ENCODE measurements at places on chromosomes 7 and 10.

DNA sequence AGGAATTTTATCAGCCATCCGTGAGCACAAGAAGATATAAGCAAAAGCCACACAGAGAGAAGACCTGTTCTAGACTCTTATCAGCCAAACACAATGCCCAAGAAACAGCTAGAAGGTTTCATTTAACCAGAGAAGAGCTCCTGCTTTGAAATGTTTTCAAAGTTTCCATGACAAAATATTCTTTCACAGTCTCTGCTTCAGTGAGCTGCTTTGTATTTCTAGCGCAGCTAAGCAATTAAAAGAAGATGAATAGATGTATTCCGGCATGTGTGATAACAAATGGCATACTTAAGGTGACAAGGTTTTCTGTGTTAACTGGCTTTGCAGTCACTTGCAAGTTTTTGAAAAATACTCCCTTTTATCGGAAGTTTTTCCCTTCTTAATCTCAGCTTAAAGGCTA lies 78.9 kb upstream of the NXPH1 start:
- DNase-seq: no peak

- peak; percentile 44 for DNase-seq
These were observed 14.2 kb upstream of the PDCD4 start for GRCh38 chr10:110857265-110858171.

- no peak for DNase-seq
These were observed 2.5 kb upstream of the ZNF22 start for GRCh38 chr10:44998146-44998631.

DNA sequence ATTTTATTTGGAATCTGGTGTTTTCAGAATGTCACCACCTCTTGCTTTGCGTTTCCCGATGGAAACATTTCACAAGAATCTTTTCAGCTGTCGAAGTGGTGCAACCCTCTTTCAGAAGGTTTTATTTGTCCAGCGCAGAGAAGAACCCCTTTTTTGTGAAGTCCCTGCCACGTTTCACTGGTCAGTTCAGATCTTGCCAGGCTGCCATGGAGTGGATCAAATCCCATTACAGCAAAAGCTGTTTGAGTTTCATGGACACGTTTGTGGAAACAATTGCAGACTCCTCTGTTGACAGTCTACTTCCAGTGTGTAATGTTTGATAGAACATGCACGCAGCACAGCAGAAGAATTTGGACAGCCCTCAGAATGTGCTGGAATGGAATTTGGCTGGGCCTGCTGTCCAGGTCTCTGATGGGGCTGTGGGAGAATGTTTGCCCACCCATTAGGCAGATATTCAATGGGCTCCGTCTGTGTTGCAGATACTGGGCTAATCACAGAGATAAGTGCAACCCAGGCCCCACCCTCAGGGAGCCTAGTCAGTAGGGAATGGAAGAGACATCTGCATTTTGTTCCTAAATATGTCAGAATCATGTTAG lies 143.2 kb downstream of the GRK5 start:
- peak; percentile 49 for DNase-seq

DNA sequence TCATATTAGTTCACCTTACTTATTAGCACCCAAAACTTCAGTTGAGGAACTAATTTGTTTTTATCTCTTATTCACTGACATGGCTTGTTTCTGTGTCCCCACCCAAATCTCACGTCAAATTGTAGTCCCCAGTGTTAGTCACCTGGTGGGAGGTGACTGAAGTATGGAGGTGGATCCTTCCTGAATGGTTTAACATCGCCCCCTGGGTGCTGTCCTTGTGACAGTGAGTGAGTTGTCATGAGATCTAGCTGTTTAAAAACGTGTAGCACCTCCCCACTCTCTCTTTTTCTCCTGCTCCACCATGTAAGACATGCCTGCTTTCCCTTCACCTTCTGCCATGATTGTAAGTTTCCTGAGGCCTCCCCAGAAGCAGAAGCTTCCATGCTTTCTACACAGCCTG lies 75.0 kb upstream of the HECTD2 start:
- DNase-seq: no peak

GRCh38 chr10:51547941-51548340 lies 151.5 kb downstream of the CSTF2T start:
- DNase-seq: no peak

DNA sequence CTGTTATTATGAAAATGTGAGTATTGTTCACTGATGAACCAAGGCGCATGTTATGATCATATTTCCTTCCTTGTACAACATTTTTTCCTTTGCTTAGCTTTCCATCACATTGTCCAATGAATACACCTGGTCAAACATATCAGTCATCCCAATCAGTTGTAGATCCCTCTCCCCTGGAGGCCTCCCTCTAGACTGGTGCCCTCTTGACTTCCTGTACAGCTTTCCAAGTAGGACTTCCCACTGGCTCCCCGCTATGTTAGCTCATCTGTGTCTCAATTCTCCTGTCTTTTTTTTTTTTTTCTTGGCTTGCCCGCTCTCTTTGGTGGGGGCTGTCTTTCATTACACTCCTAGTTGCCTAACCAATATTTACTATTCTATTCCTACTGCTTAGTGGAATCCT lies 214.2 kb upstream of the NPY start:
- no peak for DNase-seq

DNA sequence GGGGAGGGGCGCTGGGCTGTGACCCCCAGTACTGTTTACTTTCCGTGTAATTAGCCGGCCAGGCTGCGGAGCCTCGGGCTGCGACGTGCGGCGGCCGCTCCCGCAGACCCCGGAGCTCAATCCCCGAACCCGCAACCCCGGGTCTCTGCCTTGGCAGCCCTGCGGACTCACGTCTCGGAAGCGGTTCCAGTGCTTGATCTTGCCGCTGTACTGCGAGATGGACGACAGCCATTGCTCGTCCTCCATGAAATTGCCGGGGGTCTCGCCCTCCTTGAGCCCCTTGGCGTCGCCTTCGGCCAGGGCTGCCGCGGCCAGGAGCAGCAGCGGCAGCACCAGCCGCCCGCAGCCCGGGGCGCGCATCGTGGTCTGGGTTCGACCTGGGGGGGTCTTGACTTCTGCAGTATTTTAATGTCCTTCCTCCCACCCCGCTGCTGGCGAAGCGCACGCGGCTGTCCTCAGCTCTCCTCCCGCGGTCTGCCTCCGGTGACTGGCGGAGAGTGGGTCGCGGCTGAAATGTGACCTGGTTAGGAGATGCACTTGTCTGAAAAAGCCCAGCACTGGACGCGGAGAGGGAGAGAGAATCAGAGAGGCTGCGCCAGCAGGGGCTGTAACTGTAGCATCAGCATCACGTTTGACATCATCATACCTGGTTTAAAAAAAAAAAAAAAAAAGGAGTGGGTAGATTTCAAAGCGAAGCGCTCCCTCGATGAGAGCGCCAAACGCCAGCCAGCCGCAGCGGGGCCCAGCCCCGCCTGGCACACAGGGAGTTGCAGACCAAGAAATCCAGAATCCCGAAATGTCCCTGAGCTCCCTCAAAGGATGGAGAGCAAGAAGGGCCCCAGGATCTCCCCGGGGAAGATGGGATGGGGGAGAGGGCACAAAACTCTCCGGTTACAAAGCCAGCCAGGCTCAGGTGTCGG lies at the start of gene SPOCK2:
Gene SPOCK2, minus strand, starts transcription at position 583 of the 920 bp plus-strand sequence. Its CDS starts 223 bp downstream, at position 360.
- no peak for DNase-seq

GRCh38 chr7:39721919-39722597 lies 98.7 kb downstream of the RALA start:
- DNase-seq: no peak

DNA sequence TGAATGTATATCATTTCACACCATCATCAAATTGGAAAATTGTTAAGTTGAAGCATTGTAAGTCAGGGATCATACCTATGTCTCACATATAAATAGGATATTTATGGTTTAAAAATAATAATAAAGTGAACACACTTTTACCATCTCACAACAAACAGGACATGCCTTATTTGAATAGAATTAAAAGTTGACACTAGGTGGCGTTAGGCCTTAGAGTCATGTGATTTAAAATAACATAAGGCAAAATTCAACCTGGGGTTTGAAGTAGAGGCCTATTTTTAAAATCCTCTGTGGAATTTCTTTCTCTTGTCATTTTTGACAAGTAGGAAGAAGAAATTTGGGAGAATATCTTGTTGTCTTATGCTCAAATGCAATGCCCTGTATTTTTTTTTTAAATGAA lies 184.7 kb upstream of the PCDH15 start:
- DNase-seq: peak; percentile 3

DNA sequence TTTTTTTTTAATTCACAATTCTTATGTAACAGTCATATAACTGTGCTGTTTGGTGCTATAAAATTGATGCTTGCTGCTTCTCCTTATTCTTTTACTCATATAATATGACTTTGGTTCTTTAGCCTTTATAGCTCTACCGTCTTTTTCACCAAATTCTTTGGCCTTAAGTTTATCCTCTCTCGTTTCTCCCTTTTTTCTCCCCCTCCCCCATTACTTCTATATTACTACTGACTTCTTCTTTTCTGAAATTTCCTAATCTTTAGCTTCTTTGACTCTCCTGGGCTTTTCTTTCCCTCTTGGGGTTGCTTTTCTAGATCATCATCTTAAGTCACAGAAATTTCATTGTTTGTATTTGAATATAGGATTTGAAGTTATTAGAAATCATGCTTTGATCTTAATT lies 3.8 kb downstream of the BCCIP start:
- no peak for DNase-seq

DNA sequence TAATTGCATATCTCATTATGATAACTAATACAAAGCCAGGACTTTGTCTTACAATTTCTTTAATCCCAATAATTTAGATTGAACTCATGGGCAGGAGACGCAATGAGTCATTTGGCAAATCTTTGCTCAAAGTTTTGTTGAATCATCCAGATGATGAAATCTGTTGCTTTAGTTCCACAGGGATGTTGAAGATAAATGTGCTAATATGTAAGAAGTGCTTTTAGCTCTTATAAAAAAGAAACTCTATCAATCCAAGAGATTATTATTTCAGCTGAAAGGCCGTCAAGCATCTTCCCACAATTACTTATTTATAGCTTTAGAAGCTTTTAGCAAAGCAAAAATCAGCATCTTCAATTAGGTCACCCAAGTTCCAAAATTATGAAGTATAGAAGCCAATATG lies 36.8 kb upstream of the ANK3 start:
- DNase-seq: peak; percentile 92

- peak; percentile 15 for DNase-seq
These were observed 30.8 kb downstream of the TM9SF3 start for GRCh38 chr10:96556003-96556402.

GRCh38 chr10:133062085-133062484 lies 25.6 kb upstream of the ADGRA1 start:
- DNase-seq: no peak

- DNase-seq: no peak
These were observed 20.0 kb upstream of the SRI start for GRCh38 chr7:88239852-88240251.

DNA sequence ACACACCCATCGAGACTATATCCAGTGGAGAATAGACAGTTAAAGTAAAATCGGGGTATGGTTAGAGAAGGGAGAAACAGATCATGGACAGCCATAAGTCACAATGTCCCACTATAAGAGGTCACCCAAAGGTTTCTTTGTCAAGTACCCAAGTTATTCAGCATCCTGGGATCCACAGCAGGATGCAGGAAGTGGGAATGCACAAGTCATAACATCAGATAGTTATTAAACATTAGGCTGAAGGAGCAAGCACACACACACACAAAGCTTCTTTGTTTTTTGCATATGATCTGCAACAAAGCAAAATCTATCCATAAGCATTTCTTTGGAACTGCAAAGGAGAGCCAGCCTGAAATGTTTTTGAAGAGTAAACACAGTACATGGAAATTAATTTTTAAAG lies 111.6 kb downstream of the NOC3L start:
- DNase-seq: no peak

GRCh38 chr10:73848821-73849489 lies 25.4 kb downstream of the CAMK2G start:
- peak; percentile 77 for DNase-seq

DNA sequence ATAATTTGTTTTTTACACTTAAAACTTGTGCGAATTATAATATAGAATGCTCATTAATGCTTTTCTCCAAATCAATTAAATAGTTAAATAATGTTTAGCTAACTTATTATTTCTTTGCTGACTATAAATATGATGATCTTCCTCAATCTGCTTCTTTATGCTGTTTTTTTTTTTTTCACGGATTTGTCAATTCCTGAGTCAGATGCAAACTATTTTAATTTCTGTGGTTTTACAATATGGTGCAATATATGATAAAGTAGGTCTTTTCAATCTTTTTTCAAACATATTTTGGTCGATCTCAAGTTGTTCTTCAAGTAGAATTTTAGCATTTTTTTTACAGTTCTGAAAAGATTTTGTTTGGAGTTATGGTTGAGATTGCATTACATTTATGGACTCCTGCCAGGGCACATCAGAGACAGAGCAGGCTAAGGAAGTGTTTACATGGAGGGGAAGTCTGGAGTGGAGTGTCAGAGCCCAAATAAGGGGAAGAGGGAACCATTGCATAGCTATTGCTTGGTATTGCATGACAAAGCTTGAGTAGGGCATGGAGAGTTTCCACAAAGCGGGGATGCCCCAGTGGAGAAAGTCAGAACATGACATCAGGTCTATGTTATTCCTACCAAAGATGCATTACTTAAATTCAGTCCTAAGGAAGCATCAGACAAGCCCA lies 204.4 kb downstream of the OTUD1 start:
- peak; percentile 82 for DNase-seq

DNA sequence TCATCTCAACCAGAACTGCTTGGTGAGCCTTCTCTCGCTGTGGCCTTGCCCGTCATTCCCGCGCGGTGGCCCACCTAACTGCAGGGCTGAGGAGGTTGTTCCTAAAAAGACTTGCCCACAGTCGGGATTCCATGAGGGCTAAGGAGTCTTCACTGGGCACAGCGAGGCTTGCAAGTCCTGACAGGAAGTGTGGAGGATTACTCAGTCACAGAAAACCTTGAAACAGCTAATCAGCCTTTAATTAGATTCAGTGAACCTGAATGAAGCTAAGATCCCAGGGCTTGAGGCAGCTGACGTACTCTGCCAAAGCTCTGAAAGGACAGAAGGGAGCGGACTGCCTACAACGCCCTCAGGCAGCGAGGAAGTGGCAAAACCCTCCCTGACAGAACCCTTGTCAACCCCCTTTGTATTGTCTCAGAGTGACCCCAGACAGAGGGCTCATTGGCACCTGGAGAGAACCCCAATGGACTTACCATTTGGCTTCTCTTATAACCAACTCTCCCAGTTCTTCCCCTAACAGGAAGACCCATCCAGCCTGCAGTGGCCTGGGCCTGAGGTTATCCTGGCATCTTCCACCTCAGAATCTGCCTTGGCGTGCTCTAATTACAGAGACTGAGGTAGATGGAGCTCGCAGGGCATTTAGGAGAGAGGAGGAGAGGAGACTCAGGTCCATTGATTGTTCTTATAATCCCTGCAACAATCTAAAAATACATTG lies 2.5 kb upstream of the LAMB4 start:
- DNase-seq: no peak

DNA sequence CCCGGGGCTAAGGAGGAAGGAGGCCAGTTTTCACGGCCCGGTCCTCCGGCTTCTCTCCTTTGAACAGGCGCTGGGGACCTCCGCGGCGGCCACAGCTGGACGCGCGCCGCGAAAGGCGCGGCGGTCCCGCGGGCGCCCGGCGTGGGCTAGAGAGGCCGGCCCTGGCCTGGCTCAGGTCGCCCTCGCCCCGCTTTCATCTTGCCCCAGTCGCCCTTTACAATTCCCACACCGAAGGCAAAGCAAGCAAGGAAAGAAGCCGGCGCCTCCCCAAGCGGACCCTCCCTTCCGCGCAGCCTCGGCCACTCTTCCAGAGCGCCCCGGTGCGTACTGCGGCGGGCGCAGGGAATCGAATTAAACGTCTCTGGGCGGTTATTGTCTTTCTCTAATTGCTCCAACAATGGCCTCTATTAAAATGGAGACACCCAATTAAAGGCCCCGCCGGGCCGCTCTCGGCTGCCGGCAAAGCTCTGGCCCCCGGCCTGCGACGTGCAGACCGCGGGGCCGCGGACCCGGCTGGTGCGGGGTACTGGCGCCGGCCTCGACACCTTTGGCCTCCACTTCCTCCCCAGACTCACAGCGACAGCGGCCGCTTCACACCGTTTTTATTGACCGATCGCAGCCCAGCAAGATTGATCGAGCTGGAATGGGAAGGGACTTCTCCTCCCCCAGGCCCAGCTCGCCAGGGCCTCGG lies 4.5 kb upstream of the GATA3 start:
- no peak for DNase-seq
